ENCODE measurements at places on chromosomes 3 and 15.

GRCh38 chr15:92383519-92384324 is 10.0 kb upstream of the ST8SIA2 start:
- DNase-seq = no peak

- DNase-seq = no peak
Observed at GRCh38 chr3:53169832-53170324, 8.9 kb downstream of the PRKCD start.

DNA sequence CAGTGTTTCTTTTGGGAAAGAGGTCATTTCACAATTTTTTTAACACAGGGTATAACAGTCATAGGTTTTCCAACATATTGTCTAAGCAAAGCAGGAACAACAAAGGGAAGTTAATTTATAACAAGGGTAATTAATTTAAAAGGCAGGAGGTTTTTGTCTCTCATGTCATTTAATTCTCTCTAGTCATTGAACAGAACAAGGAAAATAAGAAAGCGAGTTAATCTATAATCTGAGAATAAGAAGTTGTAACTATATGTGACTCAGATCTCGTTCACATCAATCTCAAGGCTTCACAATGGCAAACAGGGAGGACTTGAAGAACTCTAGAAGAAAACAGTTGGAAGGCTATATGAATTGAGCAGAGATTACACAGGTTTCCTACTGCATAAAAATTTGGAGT is 579.8 kb upstream of the CCDC54 start:
- DNase-seq = no peak

DNA sequence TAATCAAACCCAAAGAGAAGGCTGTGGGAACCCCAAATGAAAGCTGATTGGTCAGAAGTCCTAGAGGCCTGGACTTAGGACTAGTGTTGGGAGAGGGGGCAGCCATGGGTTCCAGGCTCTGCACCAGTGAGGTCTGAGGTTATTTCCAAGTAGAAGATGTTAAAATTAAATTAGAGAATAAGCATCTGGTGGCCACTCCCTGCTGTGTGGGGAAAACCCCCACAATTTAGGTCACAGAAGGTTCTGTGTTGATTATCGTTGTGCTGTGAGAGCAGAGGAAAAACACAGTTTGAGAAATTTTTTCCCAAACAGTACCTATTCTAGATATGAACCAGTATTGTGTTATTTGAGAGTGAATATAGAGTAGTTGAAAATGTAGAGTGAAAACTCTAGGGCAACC is 53.9 kb upstream of the NSMCE3 start:
- no peak for DNase-seq

- DNase-seq = no peak
Observed at GRCh38 chr3:47070770-47071169, 91.3 kb downstream of the NBEAL2 start.

DNA sequence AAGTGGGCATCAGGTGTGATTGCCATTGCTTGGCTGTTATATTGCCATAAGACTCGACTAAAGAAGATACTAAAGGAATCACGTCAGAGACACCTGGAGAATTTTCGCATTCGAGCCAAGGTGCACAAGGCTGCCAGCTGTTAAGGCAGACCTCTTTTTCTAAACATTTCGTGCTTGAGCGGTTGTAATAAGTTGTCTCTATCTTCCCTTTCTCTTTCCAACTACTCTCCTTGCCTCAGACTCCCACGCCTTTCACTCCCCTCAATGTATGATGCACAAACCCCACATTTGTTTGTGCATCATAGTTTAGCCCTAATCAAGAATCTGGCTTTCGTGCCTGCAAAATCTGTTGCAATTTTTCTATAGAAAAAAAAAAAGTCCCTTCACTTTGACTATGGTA is 118.0 kb downstream of the IQCH start:
- DNase-seq = no peak

GRCh38 chr3:128416578-128417211 is 50.0 kb downstream of the DNAJB8 start:
- DNase-seq = no peak

DNA sequence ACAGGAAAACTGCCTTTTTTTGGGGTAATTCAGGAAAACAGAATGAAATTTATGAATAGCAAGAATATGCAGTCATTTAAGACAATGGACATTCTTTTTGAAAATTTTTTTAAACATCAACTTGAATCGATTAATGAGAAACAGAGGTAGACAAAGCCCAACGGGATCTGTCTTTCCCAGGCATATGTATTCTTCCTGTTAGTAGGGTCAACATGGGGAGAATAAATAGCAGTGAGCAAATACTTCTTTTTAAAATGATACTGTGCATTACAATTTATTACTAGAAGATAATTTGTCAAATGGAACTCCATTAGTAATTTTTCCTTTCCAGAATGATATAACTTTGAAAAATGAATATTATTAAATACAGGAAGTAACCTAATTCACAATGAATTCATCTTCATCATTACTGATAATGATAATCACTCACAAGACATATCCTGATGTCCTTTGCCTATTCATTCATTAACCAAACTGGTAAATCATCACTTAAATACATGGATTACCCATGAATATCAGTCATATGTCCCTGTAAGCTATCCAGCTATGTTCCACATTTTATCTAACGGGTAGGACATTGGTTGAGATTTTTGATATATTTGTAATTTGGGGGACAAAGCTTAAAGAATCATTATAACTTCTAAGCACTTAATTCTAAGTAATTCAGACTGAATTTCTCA is 209.2 kb upstream of the CDIN1 start:
- no peak for DNase-seq

DNA sequence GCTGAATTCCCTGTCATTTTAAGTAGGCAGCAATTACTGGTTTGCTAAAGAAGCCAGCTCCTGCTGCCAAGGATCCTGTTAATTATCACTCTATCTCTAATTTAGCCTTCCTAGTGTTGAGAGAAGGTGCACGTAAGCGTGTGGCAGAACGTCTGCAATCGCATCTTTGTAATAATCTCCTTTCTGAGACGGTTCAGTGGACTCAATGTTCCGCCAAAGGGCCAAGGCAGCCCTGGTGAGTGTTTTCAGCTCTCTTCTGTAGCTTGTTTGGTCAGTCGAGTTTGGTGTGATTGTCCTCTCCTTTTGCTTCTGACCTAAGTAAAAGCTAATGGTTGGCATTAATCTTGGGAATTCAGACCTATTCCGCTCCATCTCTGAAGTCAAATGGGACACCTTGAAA is 24.2 kb downstream of the MITF start:
- DNase-seq = no peak

- DNase-seq = no peak
Observed at GRCh38 chr3:60136601-60137000, 1086.8 kb upstream of the CFAP20DC start.

GRCh38 chr3:9302425-9303181 is 53.2 kb upstream of the SRGAP3 start:
- DNase-seq = peak; percentile 57

DNA sequence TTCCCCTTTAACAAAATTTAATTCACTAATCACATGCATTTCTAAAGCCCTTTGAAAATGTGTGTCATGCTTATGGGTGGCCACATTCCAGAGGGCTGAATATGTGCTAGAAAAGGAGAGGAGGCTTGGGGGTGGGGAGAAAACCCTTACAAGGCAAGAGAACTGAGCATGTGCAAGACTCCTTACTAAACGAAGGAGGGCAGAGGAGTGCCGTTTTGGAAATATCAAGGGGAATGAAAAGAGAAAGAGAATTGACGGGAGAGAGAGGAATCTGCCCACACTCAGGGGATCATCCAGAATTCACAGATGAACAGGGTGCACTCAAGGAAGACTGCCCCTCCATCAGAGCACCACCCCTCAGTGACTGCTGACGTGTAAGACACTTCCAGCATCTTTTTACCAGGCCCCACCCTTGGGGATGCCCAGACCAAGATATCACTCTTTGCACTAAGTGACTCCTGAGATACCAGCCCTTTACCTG is 37.9 kb upstream of the TSC22D2 start:
- DNase-seq = no peak

DNA sequence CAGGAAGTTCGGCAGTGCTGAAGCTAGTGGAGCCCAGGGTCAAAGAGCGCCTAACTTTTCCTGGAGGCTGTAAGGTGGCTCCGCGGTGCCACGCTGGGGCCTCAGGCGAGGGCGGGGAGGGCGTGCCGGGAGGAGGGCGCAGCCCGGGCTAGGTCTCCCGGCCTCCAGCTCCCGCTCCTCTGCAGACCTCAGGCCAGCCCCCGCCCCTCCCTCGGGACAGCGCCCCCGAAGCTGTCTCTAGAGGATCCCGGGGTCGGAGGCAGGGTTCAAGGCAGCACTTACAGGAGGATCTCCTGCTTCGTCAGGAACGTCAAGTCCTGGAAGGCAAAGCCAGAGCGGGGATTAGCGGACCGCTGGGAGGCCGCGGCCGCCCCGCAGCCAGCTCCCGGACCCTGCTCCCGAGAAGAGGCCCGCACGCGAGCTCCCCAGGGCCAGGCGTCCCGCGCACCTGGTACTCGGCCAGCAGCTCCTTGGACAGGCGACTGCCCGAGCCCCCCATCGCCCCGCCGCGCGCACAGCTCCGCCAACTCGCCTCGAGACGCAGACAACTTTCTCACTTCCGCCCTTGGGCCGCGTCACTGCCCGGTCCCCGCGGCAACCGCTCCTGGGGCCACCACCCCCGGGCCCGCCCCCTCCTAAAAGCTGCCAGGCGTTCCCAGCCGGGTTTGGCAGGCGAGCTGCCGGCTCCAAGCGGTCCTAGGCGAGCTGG is at the start of gene CIB1:
Gene CIB1 (minus strand): TSS at position 555 of the 709 bp plus-strand sequence. CDS start 56 bp downstream, at position 499.
- DNase-seq = peak; percentile 91

GRCh38 chr3:149958171-149958796 is 12.4 kb downstream of the PFN2 start:
- no peak for DNase-seq

DNA sequence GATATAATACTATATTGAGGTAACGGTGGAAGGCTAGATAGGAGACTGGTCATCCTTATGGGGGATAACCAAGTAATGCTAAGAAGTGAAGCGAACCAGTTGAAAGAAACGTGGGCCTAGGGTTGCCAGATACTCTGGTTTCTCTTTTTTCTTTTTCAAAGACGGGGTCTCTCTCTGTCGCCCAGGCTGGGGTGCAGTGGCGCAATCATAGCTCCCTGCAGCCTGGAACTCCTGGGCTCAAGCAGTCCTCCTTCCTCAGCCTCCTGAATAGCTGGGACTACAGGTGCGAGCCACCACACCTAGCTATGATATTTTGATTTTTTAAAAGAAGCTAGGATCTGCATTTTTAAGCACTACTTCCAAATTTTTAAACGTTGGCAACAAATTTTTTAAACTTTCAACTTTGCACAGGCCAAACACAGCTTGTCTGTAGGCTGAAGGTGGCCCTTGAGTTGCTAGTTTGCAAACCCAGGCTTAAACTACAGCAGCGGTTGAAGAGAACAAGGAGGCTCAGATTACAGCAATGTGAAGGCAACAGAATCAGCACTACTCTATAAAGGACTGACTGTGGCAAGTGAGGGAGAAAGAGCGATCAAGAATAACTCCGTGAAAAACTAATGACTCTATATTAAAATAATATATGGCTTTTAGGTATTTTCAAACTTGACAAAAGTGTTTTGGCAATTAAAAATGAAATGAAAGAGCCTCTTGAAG is 1.2 kb upstream of the RUBCN start:
- no peak for DNase-seq

DNA sequence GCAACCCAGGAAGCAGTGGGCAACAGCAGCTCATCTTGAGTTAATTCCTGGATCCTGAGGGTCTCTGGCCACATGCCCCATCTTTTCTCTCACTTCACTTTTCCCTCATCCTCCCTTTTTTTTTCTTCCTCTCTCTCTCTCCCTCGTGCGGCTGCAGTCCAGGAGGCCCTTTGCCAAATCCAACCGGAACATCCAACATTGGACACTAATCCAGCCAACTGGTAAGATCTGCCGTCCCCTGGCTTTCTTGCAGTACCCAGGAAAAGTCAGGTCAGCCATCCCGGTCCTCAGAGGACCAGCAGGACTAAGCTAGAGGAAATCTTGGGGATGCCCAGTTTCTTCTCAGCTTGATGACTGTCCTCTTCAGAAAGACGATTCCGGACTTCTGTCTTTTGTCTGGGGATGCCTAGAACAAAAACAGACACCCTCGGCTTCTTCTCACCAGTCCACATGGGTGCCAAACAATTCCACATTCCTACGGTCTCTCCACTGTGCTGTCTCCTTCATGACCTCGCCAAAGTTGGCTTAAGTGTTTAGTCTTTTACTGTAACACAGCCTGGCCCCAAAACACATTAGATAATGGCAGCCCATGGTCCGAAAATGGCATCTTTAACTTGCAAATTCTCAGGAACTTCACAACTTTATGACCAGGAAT is 115.6 kb downstream of the GSK3B start:
- DNase-seq = no peak

- DNase-seq = no peak
Observed at GRCh38 chr3:14210843-14211594, 32.4 kb downstream of the LSM3 start.

GRCh38 chr3:31356941-31357340 is 175.8 kb upstream of the STT3B start:
- DNase-seq = no peak

GRCh38 chr15:100097342-100098127 is 244.2 kb downstream of the ADAMTS17 start:
- DNase-seq = no peak

DNA sequence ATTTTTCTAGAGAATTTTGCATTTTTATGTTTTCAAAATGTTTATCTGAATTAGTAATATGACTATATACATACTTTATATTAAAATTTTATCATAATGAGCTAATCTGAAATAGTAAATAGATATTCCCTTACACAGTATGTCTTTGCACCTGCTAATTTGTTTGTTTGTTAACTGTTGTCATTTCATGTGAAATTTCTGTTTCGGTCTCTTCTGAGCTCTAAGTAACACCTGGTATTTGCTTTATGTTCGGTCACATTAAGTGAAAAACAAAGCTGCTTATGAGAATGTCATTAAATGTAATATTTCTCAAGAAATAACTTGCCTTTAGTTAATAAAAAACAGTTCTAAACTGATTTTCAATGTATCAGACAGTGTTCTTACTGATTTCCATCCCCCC is 61.1 kb downstream of the FNDC3B start:
- no peak for DNase-seq

GRCh38 chr3:69484507-69485393 is 98.9 kb upstream of the FRMD4B start:
- DNase-seq = no peak

DNA sequence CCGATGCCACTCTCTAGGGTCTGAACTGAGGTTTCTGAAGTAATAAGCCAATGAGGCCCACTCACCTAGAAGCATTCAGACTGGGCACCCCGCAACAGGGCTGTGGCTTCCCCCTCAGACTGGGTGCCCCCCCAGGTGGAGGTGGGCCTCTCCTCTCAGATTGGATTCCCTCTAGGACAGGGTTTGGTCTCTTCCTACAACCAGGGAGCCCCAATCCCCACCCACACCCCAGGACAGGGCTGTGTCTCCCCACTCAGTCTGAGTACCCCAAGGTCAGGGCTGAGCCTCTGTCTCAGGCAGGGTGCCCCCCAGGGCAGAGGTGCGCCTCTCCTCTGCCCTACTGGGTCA is 27.7 kb downstream of the PTH1R start:
- no peak for DNase-seq

Data from stimulated activated CD8-positive, alpha-beta memory T cell treated with anti-CD3 and anti-CD28 coated beads, Interleukin-2, amount 100 ng/mL, for 1 hour (primary cell).